ENCODE measurements at places on chromosomes 4 and X. TPM values are rescaled to one million over a fixed set of nuclear protein-coding genes. Genes with fewer than 3 reads are reported as not detected.
A peak's percentile ranks its signal among the peaks of the same experiment; 100 is the strongest.

DNA sequence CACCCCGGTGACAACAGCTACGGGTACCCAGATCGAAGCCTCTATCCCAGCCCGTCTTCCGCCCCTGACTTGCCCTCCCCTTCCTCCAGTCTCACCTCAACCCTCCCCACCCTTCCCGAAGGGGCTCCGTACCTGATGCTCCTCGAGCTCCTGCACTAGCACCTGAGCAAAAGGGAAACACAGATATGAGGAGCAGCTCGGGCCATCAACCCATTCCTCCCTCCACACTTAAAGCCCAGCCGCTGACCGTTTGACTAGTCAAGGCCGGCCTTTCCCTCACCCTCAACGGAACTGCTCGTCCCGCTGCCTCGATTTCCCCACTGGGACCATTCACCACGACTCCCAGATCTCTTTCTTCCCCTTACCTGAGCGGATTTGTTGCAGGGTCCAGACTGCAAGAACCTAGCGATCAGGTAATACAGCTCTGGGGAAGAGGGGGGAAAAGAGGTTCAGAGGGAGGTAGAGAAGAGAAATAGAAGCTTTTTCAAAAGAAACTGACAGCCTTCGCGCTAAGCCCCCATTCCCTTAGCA, 731 bp downstream of the BRWD3 start:
- peak overlapping the region; percentile 54 for H3K4me3 ChIP-seq
- peak overlapping the region; percentile 69 for H3K27ac ChIP-seq
- no peaks in the 10 kb centered on the region for H3K4me1 ChIP-seq

DNA sequence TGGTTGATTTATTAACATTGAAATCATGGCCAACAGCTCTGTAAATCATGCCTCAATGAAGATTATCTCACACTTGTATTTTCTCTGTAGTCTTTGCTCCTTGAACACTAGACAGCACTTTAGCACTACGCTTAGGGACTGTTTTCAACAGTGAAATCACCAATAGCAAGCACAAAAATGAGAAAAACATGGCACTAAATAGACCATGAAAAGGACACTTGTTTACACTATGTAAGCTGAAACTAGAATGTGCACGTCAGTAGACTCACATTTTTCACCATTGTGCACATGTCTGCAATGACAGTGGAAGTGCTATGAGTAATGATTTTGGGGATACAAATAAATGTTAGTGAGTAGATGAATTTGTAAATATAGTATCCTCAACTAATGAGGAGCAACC, 3.1 kb downstream of the BMP2K start:
- H3K4me3 ChIP-seq, result peak overlapping the region; percentile 89
- H3K27me3 ChIP-seq, result no peaks in the 10 kb centered on the region
- no peak for DNase-seq
- H3K36me3 ChIP-seq, result peaks cover 50% of the 10 kb centered on the region
- H3K4me1 ChIP-seq, result peaks cover 11% of the 10 kb centered on the region

Gene HMX1
- total RNA-seq, result not detected

GRCh38 chr4:163353054-163353453, 9.4 kb downstream of the NPY5R start:
- no peak overlapping the region for H3K4me3 ChIP-seq
- H3K27ac ChIP-seq, result no peak overlapping the region
- no peaks in the 10 kb centered on the region for H3K4me1 ChIP-seq
- DNase-seq, result peak; percentile 17
- H3K27me3 ChIP-seq, result no peaks in the 10 kb centered on the region

DNA sequence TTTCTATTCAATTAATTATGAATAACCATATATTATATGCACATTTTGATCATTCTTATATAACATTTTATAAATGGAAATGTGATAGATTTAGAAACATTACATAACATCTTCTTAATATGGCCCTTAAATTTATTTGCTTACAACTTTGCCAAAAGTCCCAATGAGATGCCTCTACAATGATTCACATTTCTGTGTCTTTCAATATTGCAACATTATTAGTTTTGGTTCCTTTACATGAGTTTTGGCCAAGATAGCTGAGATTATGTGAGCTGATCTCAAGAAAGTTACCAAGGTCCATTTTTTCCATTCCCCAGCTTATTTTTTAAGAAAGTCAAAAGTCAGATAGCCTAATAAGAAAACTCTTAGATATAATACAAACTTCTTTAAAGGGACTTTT, 361.2 kb downstream of the PCDH7 start:
- DNase-seq, result no peak
- no peak overlapping the region for H3K27ac ChIP-seq
- no peaks in the 10 kb centered on the region for H3K36me3 ChIP-seq

GRCh38 chrX:49978176-49978575, 55.8 kb downstream of the CLCN5 start:
- DNase-seq, result no peak
- no peaks in the 10 kb centered on the region for H3K4me1 ChIP-seq
- no peak overlapping the region for H3K27ac ChIP-seq
- no peak overlapping the region for H3K4me3 ChIP-seq
- H3K36me3 ChIP-seq, result no peaks in the 10 kb centered on the region

Data from K562 (cell line).